ENCODE measurements at places on chromosomes 12 and 14.

DNA sequence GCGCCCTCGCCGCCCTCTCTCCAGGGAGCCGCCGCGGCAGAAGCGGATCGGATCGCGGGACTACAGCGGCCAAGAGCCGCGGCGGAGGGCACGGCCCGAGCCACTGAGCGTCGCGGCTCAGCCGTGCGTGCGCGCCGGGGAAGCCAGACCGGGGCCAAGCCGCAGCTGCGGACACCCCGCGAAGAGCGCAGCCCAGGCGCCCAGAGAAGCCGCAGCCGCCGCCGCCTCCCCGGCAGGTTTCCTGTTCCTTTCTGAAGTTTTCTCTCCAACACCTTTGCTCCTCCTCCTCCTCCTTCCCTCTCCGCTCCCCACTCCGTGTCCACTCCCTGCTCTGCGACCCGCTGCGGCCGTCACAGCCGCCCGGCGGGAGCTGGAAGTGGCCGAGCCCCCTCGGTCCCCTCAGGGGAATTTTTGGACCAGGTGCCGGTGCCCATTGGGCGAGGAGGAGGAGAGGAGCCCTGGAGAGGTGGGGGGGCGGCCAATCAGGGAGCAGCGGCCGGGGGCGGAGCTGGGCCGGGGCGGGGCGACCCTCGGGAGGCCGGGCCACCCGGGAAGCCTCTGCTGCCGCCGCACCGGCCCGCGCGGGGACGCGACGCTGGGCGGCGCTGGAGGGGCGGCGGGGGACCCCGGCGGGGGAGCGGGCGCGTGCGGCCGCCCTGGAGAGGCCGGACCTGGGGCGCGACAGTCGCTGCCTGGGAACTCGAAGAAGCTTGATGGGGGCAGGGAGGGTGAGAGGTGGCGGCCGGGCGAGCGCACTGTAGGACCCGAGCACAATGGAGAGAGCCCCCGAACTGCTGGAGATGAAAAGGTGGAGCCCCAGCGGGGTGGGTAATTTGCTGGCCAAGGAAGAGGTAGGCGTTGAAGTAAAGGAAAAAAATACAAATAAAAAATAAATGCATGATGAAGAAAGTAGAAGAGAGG is at the start of gene ITPR2:
ITPR2 (minus strand) TSS at position 373 of the 921 bp plus-strand sequence. CDS start 413 bp downstream, outside the sequence.
- DNase-seq = peak; percentile 95

- DNase-seq = no peak
These were observed 133.7 kb downstream of the MDGA2 start for GRCh38 chr14:47541662-47542061.

- DNase-seq = no peak
These were observed 33.8 kb upstream of the SLC25A3 start for GRCh38 chr12:98559666-98560065.

GRCh38 chr12:67545298-67545697 is 103.2 kb upstream of the DYRK2 start:
- no peak for DNase-seq

DNA sequence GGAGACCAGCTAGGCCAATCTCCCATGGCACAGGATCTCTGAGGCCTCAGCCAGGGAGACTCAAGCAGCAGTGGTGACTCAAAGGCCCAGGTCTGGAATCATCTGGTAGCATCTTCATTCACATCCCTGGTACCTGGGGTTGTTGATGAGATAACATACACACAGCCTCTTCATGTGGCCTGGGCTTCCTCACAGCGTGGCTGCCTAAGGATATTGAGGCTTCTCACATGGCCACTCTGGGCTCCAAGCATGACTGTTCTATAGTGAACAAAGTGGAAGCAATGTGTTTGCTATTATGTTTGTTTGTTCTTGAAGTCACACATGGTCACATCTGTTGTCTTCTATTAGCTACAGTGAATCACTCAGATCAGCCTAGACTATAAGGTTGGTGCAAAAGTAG is 584.1 kb downstream of the VRK1 start:
- no peak for DNase-seq

DNA sequence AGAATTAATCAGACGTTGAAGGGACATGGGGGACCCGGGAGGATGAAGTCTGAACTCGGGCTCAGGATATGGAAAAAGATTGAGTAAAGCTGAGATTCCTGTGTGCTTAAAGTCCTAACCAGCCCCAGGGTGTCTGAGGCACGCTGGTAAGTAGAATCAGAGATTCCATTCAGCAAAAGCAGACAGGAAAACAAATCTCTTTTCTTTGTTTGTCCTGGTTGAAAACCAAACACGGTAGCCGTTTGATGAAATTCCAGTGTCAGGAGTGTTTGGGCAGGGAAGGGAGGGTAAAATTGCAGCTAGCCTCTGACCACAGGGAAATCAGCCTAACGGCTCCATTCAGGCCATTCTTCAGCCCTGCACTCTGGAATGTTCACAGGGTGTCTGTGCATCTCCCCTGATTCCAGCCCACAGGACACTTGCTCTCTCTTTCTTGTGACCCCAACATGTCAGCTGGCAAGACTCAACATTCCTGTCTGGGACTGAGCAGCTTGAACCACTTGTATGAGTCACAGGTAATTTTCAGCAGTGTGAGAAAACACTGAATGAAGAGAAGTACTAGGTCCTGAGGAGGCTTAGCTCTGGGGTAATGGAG is 31.0 kb downstream of the NINJ2 start:
- DNase-seq = peak; percentile 84

- peak; percentile 69 for DNase-seq
These were observed 219.3 kb downstream of the C12orf50 start for GRCh38 chr12:87809916-87810315.

GRCh38 chr12:47017901-47018475 is 61.4 kb upstream of the PCED1B start:
- DNase-seq = peak; percentile 80

- peak; percentile 80 for DNase-seq
These were observed at the start of gene ATN1 for GRCh38 chr12:6927379-6928021. Gene ATN1 (plus strand): TSS chr12:6927959. CDS start chr12:6934002, 6,043 bp downstream.

GRCh38 chr14:54929556-54929955 is 26.9 kb upstream of the GCH1 start:
- no peak for DNase-seq

- DNase-seq = no peak
These were observed 110.2 kb downstream of the RASSF9 start for GRCh38 chr12:85725991-85726390.

DNA sequence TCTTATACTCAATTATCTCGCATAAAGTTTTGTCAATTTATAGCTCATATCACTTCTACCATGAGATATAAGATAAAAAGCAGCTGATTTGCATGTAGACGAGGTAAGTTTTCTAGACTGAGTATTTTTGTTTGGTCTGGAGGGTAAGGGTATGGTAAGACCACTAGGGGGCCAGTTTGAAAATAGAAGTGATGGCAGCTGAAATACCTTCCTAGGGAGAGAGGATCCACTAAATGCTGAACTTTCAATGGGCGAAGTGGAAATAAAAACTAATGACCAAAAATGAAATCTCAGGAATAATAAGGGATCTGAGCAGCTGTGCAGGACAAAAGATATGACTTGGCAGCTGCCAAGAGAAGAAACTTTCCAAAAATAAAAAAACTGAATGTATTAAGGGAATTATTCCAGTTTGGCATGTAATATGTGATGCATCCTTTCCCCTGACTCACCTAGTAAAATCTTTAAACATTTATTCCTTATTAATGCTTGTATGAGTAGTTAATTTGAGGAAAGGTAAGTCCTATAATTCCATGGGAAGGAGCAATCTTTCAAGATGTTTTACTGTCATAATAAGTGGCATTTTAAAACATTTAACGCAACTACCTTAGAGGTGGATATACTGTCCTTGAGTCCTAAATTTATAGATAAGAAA is 754.5 kb downstream of the C12orf50 start:
- DNase-seq = peak; percentile 62

DNA sequence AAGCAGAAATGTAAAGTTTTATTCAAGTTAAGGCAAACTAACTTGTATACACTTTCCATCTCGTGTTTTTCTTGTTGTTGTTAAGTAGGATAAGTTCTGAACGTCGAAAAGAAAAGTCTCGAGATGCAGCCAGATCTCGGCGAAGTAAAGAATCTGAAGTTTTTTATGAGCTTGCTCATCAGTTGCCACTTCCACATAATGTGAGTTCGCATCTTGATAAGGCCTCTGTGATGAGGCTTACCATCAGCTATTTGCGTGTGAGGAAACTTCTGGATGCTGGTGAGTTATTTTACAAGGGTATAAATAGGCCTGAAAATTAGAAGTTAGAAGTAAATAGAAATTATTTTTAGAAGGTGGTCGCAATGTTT is 25.0 kb downstream of the HIF1A start:
- no peak for DNase-seq

- peak; percentile 45 for DNase-seq
These were observed 136.3 kb upstream of the PRICKLE1 start for GRCh38 chr12:42725809-42726208.

- peak; percentile 63 for DNase-seq
These were observed 12.8 kb downstream of the STX2 start for GRCh38 chr12:130826151-130826801.

GRCh38 chr14:92645841-92646478 is 102.5 kb downstream of the LGMN start:
- DNase-seq = peak; percentile 97

GRCh38 chr12:63305901-63306875 is 155.2 kb upstream of the AVPR1A start:
- no peak for DNase-seq

DNA sequence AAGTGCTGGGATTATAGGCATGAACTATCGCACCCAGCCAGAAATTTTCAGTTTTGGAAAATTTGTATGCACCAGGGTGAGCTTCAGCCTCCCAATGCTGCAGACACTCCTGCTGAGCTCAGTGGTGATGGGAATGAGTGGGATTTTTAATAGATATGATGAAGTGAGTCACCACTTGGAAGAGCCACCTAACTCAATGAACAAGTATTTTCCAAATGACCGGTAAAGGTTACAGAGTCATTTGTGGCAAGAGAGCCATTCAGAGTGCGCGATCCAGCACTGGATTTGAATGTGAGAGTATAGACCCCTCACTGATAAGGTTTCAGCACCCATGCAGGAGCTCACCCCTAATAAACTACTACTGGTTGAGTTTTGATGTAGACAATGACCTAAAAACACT is 100.7 kb downstream of the PPP2R5C start:
- peak; percentile 46 for DNase-seq

- peak; percentile 68 for DNase-seq
These were observed 142.8 kb downstream of the NUAK1 start for GRCh38 chr12:105995961-105996431.

DNA sequence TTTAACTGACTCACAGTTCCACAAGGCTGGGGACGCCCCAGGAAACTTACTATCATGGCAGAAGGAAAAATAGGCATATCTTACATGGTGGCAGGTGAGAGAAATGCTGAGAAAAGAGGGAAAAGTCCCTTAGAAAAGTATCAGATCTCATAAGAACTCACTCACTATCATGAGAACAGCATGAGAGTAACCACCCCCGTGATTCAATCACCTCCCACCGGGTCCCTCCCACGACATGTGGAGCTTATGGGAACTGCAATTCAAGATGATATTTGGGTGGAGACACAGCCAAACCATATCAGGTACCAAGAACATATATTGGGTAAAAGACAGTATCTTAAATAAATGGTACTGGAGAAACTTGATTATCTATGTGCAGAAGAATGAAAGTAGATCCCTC is 100.3 kb upstream of the FAR2 start:
- no peak for DNase-seq

DNA sequence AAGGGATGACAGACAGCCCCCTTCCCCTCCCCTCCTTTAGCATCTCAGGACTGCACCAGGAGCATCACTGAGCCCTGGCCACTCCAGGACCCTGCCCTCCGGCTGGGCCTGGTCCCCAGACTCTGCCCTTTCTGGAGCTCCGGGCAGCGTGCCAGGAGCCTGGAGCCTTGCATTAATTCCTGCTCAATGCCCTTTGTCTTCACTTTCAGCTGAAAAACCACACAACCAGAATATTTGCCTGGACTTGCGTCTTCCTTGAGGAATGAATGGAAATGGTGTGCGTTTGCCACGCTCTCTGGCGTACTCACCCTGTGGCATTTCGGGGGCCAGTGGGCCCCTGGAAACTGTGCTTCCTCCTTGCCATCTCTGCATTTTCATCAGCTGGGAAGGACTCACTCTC is 8.5 kb upstream of the RFLNA start:
- DNase-seq = no peak

DNA sequence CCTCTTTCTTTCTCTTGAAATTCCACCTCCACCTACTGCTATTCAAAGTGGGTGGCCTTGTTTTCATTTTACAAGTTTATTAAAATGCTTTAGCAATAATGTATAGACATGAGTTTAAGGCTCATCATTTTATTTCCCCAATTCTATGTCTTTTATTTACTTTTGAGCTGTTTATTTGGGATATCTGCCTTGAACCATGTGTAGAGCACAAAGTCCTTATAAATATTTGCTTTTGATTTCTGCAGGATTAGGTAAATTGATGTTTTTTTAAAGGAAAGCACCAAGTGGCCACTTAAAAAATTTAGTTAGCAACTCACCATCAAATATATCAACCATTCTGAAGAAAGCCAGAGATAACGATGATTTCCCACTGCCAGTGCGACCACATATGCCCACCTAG is 39.8 kb upstream of the KCNJ8 start:
- no peak for DNase-seq

GRCh38 chr12:124008595-124008994 is 35.6 kb downstream of the ZNF664 start:
- no peak for DNase-seq

- peak; percentile 85 for DNase-seq
These were observed 22.9 kb downstream of the SPTLC2 start for GRCh38 chr14:77593501-77593961.

GRCh38 chr12:79250960-79251755 is 386.6 kb downstream of the SYT1 start:
- peak; percentile 81 for DNase-seq

DNA sequence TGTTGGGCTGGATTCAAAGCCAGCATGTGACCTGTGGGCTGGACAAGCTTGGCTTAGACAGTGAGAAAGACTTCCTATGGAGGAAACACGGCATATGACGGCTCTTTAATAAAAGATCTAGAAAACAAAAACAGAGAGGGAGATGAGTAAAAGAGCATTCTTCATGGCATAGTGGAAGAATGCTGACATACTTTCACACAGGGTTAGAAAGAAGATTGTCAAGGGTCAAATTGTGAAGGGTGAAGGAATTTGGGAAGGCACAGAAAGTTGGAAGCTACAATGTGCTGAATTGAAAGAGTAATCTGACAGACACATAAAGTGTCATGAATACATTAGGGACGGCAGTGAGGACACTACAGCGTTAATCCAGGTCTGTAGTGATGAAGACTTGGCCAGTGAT is 63.4 kb downstream of the GALNT4 start:
- peak; percentile 28 for DNase-seq

GRCh38 chr12:107735763-107736162 is 25.2 kb downstream of the PRDM4 start:
- DNase-seq = no peak

DNA sequence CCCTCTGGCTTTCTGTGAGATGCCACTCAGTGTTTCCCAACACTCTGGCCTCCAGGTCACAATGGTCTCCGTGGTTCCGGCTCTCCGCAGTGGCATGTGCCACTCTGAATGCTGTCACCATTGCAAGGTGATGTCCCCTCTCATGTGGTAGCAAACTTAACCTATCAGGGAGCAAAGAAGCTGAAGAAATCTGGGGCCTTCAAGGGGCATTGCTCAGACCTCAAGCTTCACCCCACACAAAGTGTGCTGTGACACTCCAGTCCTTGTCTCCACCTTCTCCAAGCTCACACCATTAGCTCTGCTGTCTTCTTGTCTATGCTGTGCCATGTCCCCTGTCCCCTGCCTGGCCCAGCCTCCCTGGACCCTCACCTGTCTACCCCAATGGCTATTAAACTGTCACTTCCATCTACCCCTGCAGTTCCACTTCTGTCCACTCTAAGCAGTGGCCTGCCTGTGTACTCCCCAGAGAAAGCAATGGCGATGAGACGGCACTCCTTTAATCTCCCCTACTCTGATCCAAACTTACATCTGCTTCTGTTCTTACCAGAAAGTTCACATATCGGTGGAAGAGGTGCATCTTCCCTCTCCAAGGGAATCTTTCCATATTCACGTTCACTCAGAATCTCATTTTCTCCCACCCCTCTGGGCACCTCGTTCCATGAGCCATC is 93.7 kb downstream of the DHRS2 start:
- DNase-seq = no peak
